ENCODE measurements at places on chromosomes 1 and 21.
A peak's percentile ranks its signal among the peaks of the same experiment; 100 is the strongest.

- H3K36me3 ChIP-seq = peaks cover 3% of the 10 kb centered on the region
- peaks cover 8% of the 10 kb centered on the region for H3K4me1 ChIP-seq
- DNase-seq = no peak
- no peak overlapping the region for H3K4me3 ChIP-seq
- no peaks in the 10 kb centered on the region for H3K27me3 ChIP-seq
These were observed 2.7 kb upstream of the CACYBP start for GRCh38 chr1:174997041-174997440.

- no peaks in the 10 kb centered on the region for H3K27me3 ChIP-seq
- no peak overlapping the region for H3K4me3 ChIP-seq
- H3K36me3 ChIP-seq = no peaks in the 10 kb centered on the region
- no peak overlapping the region for H3K27ac ChIP-seq
These were observed 9.6 kb upstream of the POFUT2 start for GRCh38 chr21:45297329-45297728.

- no peaks in the 10 kb centered on the region for H3K4me1 ChIP-seq
- DNase-seq = no peak
- no peak overlapping the region for H3K27ac ChIP-seq
- H3K27me3 ChIP-seq = no peaks in the 10 kb centered on the region
- no peak overlapping the region for H3K4me3 ChIP-seq
- H3K36me3 ChIP-seq = no peaks in the 10 kb centered on the region
These were observed 19.6 kb upstream of the FAM89A start for GRCh38 chr1:231059566-231060193.

GRCh38 chr1:28815533-28816185, 3.7 kb downstream of the OPRD1 start:
- H3K27ac ChIP-seq = no peak overlapping the region
- peaks cover 54% of the 10 kb centered on the region for H3K27me3 ChIP-seq
- H3K4me3 ChIP-seq = no peak overlapping the region

GRCh38 chr1:165898837-165899236, 71.4 kb downstream of the UCK2 start:
- H3K27ac ChIP-seq = peak overlapping the region; percentile 49
- no peak overlapping the region for H3K4me3 ChIP-seq
- no peaks in the 10 kb centered on the region for H3K27me3 ChIP-seq
- DNase-seq = no peak
- peaks cover 25% of the 10 kb centered on the region for H3K4me1 ChIP-seq

GRCh38 chr1:212899845-212900244, 41.8 kb downstream of the FLVCR1 start:
- no peaks in the 10 kb centered on the region for H3K27me3 ChIP-seq
- H3K4me3 ChIP-seq = no peak overlapping the region
- no peaks in the 10 kb centered on the region for H3K4me1 ChIP-seq
- H3K36me3 ChIP-seq = peaks cover 28% of the 10 kb centered on the region

GRCh38 chr1:185914089-185914488, 179.9 kb downstream of the HMCN1 start:
- no peaks in the 10 kb centered on the region for H3K27me3 ChIP-seq
- DNase-seq = no peak
- no peak overlapping the region for H3K4me3 ChIP-seq
- no peak overlapping the region for H3K27ac ChIP-seq

GRCh38 chr1:244680667-244681066, 27.7 kb downstream of the DESI2 start:
- no peaks in the 10 kb centered on the region for H3K27me3 ChIP-seq
- H3K36me3 ChIP-seq = no peaks in the 10 kb centered on the region
- no peak overlapping the region for H3K27ac ChIP-seq
- DNase-seq = no peak
- H3K4me1 ChIP-seq = peaks cover 11% of the 10 kb centered on the region

GRCh38 chr1:145918144-145918991, at the start of gene PEX11B:
Gene PEX11B, minus strand, starts transcription at chr1:145918717. Its CDS starts 29 bp downstream, at chr1:145918688.
- no peaks in the 10 kb centered on the region for H3K27me3 ChIP-seq
- peaks cover 22% of the 10 kb centered on the region for H3K4me1 ChIP-seq
- H3K36me3 ChIP-seq = peaks cover 32% of the 10 kb centered on the region
- H3K27ac ChIP-seq = peak within 1 kb of the TSS; percentile 87
- peak within 1 kb of the TSS; percentile 83 for H3K4me3 ChIP-seq

DNA sequence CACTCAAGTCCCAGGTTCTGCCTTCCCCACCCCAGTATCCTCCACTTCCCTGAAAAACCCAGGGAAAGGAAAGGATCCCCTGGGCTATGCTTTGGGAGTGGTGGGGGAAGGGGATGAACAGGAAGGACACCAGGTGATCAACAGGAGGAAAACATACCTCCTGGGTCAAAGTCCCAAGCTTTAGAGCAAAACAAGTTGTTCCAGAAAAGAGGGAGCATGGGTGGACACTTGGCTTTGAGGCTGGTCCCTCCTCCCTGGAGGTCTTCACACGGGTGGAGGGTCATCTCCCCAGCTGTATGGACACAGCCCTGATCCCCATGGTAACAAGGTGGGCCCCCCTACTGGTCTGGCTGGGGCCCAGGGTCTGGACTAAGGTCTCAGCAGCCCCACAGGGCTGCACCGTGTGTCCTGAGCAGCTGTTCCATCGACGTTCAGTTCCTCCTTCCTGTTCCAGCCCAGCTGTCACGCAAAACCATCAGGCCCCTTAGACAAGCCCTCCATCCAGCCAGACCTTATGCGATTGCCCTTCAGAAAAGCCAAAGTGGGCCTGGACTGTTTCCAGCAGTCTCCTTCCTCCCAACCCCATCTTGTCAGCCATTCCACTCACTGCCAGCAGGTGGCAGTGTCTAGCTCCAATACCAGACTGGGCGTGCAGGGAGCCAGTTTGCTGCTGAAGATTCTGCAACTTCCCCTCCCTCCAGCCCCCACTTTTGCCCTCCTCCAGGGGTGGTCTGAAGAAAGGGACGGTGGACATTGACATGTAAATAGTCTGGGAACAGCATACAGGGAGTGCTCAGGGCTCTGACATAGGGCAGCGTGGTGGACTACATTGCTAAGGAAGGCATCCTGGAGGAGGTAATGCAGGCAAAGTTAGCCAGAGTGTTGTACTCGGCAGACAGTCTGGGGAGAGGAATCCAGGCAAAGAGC, 2.9 kb upstream of the PDZK1IP1 start:
- no peaks in the 10 kb centered on the region for H3K27me3 ChIP-seq
- H3K27ac ChIP-seq = peak overlapping the region; percentile 42
- H3K36me3 ChIP-seq = no peaks in the 10 kb centered on the region
- DNase-seq = peak; percentile 85
- no peak overlapping the region for H3K4me3 ChIP-seq
- H3K4me1 ChIP-seq = peaks cover 35% of the 10 kb centered on the region

GRCh38 chr21:31498985-31499384, 154.9 kb upstream of the TIAM1 start:
- H3K4me1 ChIP-seq = no peaks in the 10 kb centered on the region
- DNase-seq = no peak
- no peak overlapping the region for H3K4me3 ChIP-seq

DNA sequence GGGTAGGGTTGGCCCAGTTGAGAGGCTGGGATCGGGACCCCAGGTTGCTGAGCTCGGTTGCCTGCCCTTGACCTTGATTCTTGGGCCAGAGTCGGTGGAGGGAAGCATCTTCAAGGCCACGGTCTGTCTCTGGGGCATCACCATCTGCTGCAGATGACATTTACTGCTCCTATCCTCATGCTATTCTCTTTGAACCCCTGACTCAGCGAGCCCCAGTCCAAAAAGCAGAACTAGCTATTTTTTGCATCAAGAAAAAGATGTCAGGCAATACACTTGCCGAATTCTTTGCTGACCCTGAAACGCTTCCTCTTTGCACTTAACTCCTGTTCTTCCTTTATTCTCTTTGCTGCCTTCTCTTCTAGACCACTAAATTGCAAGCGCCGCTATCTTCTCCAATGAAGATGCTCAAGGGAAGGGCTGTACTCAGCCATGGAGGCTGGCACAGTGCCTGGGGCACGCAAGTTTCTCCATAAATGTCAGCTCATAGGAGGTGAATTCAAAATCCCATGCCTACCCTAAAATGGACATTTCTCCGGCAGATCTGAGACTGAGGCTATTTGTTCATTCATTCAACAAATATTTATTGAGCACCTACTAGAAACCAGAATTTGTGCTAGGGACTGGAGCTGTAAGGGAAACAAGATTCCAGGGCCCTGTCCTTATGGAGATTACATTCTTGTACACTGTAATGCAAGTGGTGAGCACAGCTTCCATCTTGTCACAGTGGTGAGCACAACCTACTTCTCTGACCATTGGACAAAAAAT, 20.5 kb upstream of the CAPZB start:
- peaks cover 27% of the 10 kb centered on the region for H3K4me1 ChIP-seq
- no peak for DNase-seq
- H3K4me3 ChIP-seq = no peak overlapping the region
- peak overlapping the region; percentile 77 for H3K27ac ChIP-seq

- H3K27ac ChIP-seq = no peak overlapping the region
- H3K4me1 ChIP-seq = no peaks in the 10 kb centered on the region
- H3K4me3 ChIP-seq = no peak overlapping the region
- H3K27me3 ChIP-seq = no peaks in the 10 kb centered on the region
These were observed 101.8 kb downstream of the ST3GAL3 start for GRCh38 chr1:43809097-43809673.

- no peaks in the 10 kb centered on the region for H3K4me1 ChIP-seq
- no peak overlapping the region for H3K4me3 ChIP-seq
- no peaks in the 10 kb centered on the region for H3K36me3 ChIP-seq
- DNase-seq = no peak
These were observed 91.8 kb upstream of the GJB5 start for GRCh38 chr1:34663031-34663430.

DNA sequence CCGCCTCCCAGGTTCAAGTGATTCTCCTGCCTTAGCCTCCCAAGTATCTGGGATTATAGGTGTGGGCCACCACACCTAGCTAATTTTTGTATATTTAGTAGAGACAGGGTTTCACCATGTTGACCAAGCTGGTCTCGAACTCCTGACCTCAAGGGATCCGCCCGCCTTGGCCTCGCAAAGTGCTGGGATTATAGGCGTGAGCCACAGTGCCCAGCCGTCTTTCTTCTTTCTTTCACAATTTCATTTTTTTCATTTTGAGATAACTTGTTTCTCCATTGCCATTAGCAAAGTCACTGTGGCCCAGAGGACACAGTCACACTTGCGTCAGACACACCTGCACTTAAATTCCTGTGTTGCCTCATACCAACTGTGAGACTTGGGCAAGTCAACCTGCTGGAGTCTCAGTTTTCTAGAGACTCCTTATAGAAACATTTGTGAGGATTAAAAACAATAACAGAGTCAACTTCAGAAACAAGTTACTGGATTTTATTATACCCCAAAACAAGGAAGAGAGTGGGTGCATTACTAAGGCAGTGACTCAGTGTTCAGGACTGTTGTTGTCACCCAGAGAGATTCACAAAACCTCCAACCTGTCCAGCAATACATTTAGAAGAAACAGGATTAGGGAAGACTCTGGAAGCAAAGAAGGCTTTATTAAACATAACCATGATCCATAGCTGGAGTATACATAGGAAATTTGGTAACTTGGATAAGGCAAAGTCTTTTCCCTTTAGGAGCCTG, 2.6 kb downstream of the TEDDM1 start:
- H3K36me3 ChIP-seq = no peaks in the 10 kb centered on the region
- H3K27ac ChIP-seq = peak overlapping the region; percentile 20
- H3K4me1 ChIP-seq = peaks cover 19% of the 10 kb centered on the region
- DNase-seq = peak; percentile 68

- no peak for DNase-seq
- H3K36me3 ChIP-seq = no peaks in the 10 kb centered on the region
- no peaks in the 10 kb centered on the region for H3K27me3 ChIP-seq
- H3K4me3 ChIP-seq = no peak overlapping the region
- no peak overlapping the region for H3K27ac ChIP-seq
These were observed 313.0 kb downstream of the RWDD3 start for GRCh38 chr1:95547005-95547404.

DNA sequence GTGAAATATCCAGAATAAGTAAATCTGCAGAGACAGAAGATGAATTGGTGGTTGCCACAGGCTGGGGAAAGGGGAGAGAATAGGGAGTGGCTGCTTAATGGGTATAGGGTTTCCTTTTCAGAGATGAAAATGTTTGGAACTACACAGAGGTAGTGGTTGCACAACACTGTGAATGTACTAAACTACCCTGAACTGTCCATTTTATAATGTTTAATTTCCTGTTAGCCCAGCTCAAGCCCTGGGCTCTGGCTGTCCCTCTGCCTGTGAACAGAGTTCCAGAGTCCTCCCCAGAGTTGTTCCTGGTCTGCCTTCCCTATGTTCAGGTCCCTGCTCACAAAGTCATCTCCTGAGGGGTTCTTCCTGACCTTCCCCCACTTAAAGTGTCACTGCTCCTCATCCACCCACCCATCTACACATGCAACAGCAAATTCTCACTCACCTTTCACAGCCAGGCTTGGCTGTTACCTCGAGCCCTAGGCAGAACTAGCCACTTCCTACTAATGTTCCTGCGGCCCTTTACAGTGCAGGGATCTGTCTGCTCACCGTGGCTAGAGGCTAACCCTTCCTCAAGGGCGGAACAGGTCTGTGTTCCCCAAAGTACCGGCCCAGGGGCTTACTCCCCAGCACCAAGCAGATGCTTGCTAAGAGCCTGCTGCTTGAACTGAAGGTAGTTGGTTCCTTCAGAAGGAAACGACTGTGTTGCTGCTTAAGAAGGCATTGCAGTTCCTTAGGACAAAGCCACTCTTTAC, 22.4 kb downstream of the DHCR24 start:
- H3K27me3 ChIP-seq = no peaks in the 10 kb centered on the region
- peaks cover 3% of the 10 kb centered on the region for H3K4me1 ChIP-seq
- no peak for DNase-seq
- H3K4me3 ChIP-seq = no peak overlapping the region
- no peak overlapping the region for H3K27ac ChIP-seq

DNA sequence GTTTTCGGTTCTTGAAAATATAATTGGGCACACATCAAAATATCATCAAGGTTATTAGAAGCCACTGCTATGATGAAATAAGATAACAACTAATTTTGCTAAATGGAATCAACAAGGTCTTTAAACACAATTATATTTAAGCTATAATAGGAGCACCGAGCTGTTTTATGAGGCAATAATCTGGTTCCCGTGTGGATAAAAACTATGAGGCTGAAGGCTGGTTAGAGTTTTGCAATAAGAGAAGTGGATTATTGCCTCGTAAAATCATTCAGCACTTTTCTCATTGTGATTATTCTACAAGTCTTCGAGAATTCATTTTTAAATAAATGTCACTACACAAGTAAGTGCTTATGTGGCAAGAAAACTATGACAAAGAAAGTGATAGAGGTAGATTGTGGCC, 975.7 kb upstream of the ADGRL2 start:
- no peaks in the 10 kb centered on the region for H3K36me3 ChIP-seq
- no peak overlapping the region for H3K4me3 ChIP-seq
- DNase-seq = no peak
- no peak overlapping the region for H3K27ac ChIP-seq
- no peaks in the 10 kb centered on the region for H3K4me1 ChIP-seq

GRCh38 chr1:222691016-222691415, 21.3 kb downstream of the AIDA start:
- peaks cover 50% of the 10 kb centered on the region for H3K36me3 ChIP-seq
- no peak overlapping the region for H3K4me3 ChIP-seq
- no peak overlapping the region for H3K27ac ChIP-seq
- no peaks in the 10 kb centered on the region for H3K27me3 ChIP-seq
- DNase-seq = no peak

DNA sequence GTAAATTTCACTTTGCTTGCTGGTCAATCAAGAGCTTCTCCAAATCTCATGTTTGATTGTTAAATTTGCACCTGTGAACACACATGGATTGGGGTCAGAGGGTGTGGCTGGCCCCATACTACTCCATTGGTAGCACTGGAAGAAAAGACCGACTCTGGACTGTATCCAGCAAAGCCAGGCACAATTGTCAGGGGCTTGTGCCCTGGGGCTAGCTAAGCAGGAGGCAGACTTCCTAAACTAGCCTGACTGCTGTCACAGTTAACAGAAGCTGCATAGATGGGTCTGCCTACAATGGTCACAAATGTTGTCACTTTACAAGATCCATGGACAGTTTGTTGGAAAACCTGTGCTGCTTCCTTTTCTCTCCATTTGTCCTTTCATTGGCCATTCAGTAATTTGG, 421.0 kb downstream of the DSCAM start:
- H3K36me3 ChIP-seq = no peaks in the 10 kb centered on the region
- no peak for DNase-seq
- H3K4me1 ChIP-seq = no peaks in the 10 kb centered on the region
- H3K4me3 ChIP-seq = no peak overlapping the region

All from upper lobe of right lung (tissue), 1 donor.